Stimulated activated CD4-positive, alpha-beta T cell treated with anti-CD3 and anti-CD28 coated beads, Interleukin-4, amount 100 ng/mL, for 48 hours (primary cell): ENCODE measurements at places on chromosomes 7 and 10.

GRCh38 chr10:7205656-7206055 lies 205.2 kb downstream of the SFMBT2 start:
- no peak for DNase-seq

GRCh38 chr10:99328579-99329303 lies 415 bp upstream of the CNNM1 start:
- no peak for DNase-seq

DNA sequence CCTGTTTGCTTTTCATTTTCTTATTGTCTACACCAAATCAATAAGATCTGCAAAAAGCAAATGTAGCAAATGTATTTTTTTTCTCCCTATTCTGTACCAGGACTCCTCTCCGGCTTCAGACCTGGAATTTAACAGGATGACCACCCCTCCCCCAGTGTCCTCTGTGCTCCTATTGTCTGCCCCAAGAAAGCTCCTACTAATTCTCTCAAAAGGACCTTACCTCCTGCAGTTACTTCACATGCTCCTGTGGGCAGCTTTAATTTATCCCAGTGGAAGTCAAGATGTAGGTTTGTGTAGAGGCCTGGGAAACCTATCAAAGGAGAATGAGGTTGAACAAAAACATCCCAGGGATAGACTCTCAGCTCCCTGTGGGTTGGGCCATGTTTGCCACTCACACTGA lies 31.3 kb downstream of the PLXNA4 start:
- no peak for DNase-seq

- DNase-seq: no peak
Observed at GRCh38 chr7:4689668-4690067, 7.6 kb downstream of the FOXK1 start.

DNA sequence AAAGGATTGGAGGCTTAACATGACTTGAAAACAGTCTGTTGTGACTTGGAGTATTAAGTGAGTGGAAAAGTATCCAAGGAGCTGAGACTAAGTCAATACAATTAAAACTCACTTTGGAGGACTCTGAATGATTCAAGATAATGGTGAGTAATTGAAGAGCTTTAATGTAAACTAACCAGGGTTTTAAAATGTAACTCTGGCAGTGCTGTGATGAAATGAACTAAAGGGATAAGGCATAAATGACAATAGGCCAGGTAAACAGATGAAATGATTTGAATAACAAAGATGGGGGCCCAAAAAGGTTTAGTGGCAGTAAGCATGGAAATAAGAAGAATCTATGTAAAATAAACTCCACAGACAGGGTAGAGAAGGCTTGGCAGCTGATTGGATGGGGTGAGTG lies 316.5 kb upstream of the CACNA2D1 start:
- no peak for DNase-seq
